ENCODE measurements at places on chromosomes 6 and 20.

DNA sequence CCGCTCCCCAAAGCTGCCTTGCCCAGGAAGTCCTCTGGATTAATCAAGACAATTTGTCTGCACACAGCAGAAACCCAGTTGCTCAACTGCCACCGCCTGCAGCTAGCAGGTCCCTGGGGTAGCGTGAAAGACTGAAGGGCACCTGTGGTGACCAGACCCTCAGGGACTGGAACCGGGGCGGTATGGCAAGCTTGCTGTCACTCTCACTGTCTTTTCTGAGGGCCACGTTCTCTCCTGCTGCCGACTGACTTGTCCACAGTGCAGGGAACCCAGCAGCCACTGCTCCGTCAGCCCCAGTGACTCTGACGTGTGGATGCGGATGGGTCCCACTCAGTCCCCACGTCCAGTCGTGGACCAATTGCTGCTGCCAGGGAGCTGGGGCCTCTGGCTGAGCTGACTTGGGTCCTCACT lies 72.8 kb upstream of the PMEPA1 start:
- DNase-seq, result no peak

DNA sequence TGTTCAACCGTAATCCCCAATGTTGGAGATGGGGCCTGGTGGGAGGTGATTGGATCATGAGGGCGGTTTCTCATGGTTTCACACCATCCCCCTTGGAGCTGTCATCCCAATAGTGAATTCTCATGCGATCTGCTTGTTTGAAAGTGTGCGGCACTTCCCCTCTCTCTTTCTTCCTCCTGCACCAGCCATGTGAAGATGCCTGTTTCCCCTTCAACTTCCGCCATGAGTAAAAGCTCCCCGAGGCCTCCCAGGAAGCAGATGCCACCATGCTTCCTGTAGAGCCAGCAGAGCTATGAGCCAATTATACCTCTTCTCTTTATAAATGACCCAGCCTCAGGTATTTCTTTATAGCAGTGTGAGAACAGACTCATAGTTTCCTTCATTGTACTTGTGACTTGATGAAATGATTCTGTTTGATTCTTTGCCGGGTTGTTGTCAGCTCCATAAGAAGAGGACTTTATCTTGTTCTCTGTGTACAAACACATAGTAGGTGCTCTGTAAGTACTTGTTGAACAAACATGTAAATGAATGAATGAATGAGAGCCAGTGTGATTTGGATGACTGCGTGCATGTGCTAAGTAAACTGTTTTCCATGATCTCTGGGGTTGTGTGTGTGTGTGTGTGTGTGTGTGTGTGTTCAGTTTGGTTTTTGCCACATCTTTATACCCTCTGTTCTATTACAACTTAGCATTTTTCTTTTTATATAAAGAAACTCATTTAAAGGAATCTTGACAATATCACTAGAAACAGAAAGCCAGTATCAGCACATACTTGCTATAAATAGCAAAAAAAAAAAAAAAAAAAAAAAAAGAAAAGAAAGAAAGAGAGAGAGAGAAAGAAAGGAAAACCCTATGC lies 22.5 kb upstream of the PTGIS start:
- no peak for DNase-seq

DNA sequence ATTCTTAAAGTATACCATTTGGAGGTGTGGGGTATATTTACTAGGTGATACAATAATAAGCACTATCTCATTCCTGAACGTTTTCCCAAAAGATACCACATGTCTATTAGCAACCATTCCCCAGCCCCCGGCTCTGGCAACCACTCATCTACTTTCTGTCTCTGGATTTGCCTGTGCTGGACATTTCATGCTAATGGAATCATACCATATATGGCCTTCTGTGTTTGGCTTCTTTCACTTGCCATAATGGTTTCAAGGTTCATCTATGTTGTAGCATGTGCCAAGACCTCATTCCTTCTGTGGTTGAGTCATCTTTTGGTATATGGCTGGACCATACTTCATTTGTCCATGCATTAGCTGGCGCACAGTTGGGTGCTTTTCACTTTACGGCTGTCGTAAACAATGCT lies 39.7 kb downstream of the BCAS4 start:
- peak; percentile 94 for DNase-seq

DNA sequence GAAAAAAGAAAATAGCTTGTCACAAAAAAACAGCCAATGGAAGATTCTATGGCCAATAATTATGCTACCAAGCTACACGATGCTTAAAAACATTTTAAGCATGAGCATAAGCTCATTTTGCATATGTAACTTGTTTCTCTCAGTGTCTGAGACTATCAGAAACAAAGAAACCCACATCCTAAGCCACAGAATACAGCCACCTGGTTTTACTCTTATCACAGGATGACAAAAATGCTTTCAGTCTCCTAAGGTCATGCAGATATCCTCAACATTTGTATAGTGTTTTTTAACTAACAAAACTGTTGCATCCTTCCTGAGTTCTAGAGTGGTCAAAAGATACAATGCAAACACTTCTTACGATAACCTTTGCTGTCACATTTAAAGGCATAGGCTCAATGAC lies 172.1 kb upstream of the RUNX2 start:
- DNase-seq, result no peak
